ENCODE measurements at places on chromosomes 4 and X.

- DNase-seq, result peak; percentile 94
Measured at GRCh38 chr4:159227984-159228383, 125.1 kb downstream of the RAPGEF2 start.

DNA sequence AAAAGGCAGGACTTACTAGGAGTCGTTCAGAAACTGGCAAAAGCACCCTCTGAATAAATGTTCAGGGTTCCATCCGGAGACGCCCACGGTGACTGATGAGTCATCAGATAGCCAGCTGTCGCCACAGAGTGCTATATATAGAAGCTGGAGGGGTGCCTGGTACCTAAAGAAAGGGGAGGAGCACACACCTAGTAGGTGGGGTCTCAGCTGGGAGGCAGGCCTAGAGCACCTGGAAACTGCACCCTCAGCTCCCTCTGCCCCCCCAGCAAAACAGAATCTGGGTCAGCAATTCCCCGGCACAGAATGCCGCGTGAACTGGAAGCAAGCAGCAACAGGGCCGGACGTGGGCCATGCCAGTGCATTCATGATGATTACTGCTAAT is 242.0 kb downstream of the BCOR start:
- DNase-seq, result no peak

DNA sequence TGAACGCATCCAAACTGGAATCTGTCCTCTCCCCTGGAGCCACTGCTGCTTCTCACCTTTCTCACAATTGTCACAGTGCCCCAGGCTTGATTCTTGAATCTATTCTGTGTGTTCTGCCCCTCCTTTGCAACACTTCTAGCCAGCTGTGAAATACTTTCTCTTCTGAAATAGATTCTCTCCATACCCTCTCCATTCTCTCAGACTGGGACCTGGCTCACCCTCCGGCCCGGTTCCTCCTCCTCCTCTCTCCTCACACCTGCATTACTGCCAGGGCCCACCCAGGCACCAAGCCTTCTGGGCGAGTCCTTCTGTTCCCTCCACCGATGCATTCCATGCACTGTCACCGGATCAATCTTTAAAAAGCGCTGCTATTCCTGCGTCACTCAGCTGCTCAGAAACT is 336.1 kb downstream of the UNC5C start:
- DNase-seq, result no peak

DNA sequence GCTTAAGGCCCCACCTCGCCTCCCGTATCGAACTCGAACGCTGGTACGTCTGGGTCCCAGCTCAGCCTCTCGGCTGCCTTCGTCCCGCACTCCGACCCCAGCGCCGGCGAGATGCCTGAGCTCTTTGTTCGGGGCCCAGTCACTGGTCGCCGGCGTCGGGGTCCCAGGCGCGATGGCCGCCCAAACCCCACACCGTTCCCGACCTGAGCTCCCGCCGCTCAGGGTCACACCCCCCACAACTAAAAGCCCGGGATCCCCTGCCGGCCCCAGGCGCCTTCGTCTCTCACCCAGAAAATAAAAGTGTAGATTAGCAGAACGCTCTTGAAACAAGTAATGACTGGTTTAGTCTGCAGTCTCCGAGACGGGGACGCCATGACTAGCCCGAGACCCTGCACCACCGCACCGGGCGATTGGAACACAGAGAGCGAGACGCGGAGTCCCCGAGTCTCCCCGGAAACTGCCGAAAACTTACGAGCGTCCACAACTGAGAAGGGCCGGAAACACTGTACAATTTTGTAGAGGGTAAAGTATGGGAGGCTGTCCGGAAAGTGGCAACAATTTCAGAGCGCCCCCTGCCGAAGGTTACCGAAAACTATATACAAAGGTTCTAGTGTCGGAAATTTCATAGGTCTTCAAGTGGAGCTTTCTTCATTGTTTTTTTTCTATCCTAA is at the start of gene TSPAN6:
TSS of gene TSPAN6 (minus strand) at position 486 of the 671 bp plus-strand sequence. CDS start at position 374, 112 bp downstream.
- DNase-seq, result peak; percentile 75

DNA sequence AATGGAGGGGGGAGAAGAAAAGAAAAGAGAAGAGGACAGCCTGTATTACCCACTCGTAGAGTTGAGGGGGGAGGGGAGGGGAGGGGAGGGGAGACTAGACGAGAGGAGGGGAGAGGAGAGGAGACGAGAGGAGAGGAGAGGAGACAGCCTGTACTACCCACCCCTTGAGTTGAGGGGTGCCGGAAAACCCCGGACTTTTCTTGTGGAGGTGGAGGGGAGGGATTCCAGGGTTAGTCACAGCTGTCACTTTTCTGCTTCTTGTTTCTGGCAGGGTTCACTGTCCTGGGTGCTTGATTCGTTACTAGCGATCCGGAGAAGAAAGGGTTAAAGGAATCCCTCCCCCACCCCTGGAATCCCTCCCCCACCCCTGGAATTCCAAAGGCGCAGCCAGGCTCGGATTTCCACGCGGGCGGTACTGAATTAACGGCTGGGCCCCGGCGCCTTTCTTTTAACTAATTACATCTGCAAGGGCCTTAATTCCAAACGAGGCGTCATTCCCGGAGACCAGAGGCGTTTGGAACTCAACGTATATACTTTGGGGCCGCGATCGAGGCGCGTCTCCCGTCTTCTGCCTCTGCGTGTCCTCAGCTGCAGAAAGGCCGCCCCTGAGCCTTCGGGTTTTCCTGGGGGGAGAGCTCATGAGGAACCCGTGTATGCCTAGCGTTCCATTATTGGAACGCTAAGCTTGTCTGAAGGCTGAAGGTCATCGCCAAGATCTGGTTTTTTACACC is 20.1 kb upstream of the CSF2RA start:
- peak; percentile 29 for DNase-seq

DNA sequence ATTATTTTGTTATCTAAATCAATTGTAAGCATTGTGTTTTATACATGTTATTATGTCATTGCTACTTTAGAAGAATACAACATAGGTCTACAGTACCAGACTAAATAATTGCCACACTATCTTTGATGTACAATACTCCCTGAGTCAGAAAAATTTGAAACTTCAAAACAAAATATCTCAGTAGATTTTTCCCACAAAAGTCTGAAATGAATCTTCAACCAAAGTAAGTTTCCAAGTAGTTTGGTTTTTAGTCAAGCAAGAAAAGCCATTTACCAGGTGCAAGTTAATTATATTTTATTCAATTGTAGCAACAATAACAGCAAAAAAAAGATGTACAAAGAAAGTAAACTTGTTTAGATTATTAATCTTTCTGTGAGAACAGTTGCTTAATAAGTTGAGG is 11.4 kb upstream of the PARM1 start:
- DNase-seq, result no peak

DNA sequence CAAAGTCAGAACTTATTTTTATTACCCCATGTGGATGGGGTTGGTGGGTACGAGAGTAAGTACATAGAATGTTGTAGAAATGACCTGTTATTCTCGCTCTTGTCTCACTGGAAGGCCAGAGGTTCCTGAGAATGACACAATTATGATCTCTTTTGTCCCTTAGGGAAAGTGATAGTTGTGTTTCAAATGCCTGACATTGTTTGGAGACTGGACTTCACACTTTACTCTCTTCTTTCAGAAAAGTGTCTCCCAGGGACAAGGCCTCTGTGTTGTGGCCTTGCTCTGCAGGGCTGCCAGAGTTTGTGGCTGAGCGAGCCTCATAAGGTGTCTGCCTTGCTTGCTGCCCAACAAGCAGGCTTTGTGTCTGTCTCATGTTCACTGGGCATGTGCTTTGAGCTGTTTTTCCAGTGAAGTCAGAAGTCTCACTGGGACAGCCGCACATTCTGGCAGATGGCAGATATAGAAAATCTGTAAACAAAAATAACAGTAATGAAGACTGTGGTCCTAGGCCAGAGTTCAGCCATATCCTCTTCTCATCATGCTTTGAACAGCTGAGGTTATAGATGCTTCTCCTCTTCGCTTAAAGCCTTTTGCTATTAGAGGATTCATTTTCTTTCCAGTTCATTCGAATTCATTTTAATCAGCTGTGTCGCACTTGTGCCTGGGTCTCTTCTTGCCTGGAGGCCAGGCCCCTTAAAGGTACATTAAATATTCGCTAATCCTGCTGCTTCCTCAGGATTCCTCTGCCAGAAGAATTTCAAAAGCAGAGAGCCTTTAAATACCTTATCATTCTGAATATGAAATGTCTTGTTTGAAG is 14.4 kb downstream of the PPEF1 start:
- DNase-seq, result no peak

GRCh38 chrX:140507223-140507981 is 2.5 kb upstream of the SOX3 start:
- DNase-seq, result no peak

GRCh38 chr4:40409835-40410234 is 74.7 kb downstream of the CHRNA9 start:
- no peak for DNase-seq

- DNase-seq, result no peak
Measured at GRCh38 chr4:8671712-8672290, 79.2 kb downstream of the CPZ start.

DNA sequence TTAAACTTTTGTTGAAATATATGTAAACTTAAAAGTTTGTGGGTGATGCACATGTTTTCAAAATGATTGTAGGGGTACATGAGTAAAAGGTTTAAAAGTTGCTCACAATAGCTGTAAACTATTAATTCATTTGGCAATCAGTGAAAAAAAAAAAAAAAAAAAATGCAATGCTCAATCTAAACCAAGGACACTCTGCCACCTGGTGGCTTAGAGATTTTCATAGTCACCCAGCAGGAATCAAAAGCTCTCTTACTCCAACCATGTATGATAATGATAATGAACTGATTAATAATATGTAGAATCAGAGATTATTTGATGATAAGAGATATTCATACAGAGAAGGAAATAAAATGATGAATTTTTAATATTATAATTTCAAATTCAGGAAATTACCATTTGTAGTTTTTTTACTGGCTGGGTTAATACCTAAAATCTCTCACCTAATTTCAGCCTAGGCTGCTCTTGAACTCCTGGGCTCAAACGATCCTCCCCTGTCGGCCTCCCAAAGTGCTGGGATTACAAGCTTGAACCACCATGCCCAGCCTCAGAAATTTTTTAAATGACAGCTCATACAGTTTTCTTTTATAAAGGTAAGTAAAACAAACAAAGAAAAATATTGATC is 46.9 kb upstream of the SLC25A4 start:
- peak; percentile 38 for DNase-seq

GRCh38 chr4:183402771-183403170 is 41.7 kb upstream of the CDKN2AIP start:
- DNase-seq, result no peak

- DNase-seq, result peak; percentile 31
Measured at GRCh38 chr4:121666091-121666679, 30.6 kb downstream of the ANXA5 start.

- DNase-seq, result no peak
Measured at GRCh38 chr4:168199260-168199957, 107.1 kb downstream of the ANXA10 start.

DNA sequence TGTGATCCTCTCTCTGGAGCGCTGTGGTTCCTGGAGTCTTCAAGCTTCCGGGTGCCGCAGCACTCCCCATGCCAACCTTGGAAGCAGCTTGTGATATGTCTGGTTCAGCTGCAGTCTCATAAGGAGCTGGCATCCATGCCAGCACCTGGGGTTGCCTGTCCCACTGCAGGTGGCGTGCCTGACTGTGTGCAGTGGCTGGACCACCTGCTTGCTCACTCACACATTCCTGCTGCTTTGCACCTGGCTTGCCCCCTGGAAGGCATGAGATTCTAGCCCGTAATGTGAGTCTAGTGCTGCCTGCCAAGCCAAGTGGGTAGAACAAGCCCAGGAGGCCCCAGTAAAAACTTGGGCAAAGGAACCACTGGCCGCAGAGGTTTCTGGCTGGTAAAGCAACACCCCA is 687.2 kb upstream of the AADAT start:
- DNase-seq, result no peak

- DNase-seq, result peak; percentile 11
Measured at GRCh38 chr4:177555007-177555574, 112.9 kb upstream of the AGA start.

DNA sequence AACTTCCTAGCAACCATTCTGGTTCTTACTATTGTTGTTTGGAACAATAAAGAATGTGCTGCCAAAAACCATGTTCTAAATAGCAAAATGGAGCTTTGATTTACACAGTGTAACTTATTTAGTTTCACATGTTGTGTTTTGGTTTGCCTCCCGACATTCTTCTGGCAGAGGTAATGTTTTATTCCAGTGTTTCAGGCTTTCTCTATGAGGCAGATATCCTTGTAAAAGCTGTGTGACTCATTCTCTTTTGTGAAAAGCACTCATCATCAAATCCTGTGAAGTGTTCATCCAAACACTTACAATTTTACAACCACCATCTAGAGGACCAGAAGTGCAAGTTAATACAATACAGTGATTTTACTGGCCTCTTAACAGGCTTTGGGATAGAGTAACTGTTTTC is 219.0 kb upstream of the GIMD1 start:
- DNase-seq, result no peak

DNA sequence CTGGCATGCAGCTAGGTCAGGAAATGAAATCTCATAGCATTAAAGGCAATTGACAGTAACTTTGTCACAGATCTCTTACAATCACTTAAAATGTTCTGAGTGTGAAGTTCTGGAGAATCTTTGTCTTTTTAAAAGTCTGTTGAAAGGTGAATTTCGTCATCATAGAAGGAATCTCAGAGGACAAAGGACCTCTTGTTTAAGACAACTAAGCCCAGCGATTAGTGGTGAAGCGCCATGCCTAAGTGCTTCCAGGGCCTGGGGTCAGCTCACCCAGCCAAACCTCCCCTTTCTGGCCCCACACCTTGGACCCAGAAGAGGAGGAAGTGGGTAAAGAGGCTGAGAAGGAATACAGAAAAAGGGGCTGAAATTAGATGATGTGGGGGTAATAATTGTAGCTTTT is 8.5 kb downstream of the FRMD7 start:
- DNase-seq, result no peak

GRCh38 chr4:184347251-184348239 is 126.8 kb downstream of the IRF2 start:
- peak; percentile 44 for DNase-seq

- no peak for DNase-seq
Measured at GRCh38 chrX:154018518-154019060, 1.1 kb downstream of the IRAK1 start.

DNA sequence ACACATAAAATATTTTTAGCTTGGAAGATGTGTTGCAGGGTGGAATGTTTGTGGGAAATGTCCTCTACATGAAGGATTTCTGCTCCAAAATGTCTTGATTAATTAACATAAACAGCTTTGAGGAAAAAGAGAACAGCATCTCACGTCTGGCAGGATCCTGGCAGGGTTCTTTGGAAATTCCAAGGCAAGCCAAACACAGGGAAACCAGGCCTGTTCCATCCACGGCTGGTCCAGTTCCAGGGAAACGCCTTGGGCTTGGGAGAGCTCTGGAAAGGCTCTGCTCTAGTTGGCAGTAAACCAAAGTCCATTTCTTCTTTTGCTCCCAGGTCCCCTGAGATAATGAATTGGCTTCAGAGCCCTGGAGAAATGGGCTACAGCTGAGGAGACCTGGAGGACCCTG is 42.4 kb upstream of the GAB1 start:
- peak; percentile 9 for DNase-seq

DNA sequence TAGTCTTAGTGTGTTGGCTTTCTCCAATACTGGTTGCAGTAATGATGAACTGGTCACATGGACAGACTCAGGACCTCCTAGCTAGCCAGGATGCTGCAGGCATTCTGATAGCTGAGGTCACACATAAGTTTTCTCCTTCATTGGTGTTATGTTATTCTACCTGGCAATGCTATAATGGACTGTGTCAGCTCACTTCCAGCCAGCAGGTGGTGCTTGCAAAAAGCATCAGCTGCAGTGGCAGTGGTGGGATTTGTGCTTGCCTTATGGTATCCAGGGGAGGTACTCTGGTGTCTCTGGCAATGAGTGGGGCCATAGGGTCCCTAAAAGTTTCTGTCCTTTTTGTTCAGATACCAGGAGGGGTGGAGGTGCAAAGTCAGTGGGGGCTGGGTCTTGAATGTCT is 33.6 kb downstream of the ZNF330 start:
- no peak for DNase-seq

Data from thyroid gland (tissue), 4 donors.